ENCODE measurements at places on chromosomes 12 and 14.

DNA sequence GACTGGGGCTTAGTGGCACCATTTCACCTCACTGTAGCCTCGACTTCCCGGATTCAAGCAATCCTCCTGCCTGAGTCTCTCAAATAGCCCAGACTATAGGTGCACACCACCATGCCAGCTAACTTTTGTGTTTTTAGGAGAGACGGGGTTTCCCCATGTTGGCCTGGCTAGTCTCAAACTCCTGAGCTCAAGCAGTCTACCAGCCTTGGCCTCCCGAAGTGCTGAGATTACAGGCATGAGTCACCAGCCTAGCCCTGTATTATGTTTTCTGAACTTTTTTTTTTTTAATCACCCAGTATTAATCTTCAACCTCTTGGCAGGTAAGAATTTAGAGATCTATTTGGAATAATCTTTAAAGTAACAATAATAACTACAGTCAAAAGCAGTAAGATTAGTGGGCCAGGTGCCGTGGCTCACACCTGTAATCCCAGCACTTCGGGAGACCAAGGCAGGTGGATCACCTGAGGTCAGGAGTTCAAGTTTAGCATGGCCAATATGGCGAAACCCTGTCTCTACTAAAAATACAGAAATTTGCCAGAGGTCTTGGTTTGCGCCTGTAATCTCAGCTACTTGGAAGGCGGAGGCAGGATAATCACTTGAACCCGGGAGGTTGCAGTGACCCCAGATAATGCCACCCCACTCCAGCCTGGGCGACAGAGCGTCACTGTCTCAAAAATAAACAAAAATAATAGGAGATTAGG, 8.6 kb downstream of the NANOG start:
- DNase-seq = no peak

DNA sequence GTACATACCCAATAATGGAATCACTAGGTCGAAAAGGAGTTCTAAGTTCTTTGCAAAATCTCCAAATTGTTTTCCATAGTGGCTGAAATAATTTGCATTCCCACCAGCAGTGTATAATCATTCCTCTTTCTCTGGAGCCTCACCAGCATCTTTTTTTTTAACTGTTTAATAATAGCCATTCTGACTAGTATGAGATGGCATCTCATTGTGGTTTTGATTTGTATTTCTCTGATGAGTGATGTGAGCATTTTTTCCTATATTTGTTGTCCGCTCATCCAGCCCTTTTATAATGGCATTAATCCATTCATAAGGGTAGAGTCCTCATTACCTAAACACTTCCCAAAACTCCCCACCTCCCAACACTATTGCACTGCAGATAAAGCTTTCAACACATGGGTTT, 278.3 kb downstream of the SEC23A start:
- no peak for DNase-seq

GRCh38 chr12:97977870-97978405, 515.3 kb downstream of the RMST start:
- DNase-seq = no peak

DNA sequence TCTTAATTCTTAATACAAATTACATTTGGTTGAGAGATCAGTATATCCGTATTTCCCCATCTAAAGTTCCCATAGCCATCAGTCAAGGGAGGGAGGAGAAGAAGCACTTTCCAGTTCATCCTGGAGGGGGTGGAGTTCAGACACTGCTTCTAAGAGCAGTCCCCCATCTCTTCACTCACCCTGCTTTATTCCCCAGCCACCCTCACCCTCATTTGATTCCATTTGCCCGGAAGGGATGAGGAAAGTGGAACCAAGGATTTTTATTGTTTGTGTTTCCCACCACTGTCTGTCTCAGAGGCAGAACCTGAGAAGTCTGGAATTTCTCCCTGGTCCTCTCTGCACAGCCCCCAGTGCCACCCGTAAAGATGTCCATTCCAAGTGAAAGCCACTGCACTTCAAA, 134.2 kb upstream of the HIF1A start:
- DNase-seq = no peak

DNA sequence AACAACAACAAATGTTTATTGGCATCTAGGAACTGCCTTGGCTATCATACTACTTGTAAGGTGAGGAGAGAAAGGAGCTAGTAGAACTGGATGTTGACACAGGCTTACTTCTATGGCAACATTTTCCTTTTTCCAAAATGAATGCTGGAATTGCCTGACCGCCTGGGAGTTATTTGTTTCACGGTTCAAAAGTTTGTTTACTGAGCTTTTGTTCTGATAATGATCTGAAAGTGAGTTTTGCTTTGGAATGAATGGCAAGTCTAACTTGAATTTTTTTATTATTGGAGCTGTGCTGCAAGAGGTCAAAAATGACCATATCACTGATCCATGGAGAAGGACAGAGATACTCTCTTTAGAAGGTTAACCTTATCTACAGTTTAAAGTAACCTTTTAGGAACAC, 183.5 kb upstream of the CAND1 start:
- no peak for DNase-seq

DNA sequence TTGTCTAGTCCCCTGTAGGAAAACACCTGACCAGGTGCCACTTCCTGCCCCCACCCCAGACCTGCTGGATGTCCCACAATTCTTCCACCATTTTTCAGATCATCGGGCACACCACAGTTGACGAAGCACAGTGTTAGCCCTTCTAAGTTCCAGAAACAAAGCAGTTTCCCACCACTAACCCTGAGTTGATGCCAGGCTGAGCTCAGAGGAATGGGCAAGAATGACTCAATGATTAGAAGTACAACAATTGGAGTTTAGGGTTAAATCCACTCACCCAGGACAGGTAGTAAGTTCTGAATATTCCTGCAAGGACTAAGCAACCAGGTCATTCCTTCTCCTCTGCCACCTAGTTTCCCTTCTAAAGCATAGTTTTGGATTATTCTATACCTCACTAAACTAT, 979.8 kb downstream of the BCL11B start:
- DNase-seq = no peak

GRCh38 chr12:76874491-76875190, 4.2 kb downstream of the CSRP2 start:
- no peak for DNase-seq

GRCh38 chr12:14605401-14605989, 37.8 kb upstream of the PLBD1 start:
- no peak for DNase-seq

DNA sequence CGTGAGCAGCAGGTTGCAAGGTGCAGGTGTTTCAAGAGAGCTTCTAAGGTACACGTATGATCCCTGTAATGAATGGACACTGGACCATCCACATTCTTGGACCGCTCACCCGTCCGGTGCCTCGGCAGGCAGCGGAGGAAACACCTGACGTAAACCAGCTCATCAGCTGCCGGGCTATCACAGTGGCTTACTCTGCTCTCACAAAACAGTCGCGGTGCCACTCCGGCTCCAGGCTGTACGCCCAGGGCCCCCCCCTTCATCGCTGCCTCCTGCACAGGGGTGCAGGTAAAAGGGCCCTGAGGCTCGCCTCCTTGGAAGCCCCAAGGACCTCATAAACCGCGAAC, 436 bp downstream of the VPS33A start:
- DNase-seq = no peak

DNA sequence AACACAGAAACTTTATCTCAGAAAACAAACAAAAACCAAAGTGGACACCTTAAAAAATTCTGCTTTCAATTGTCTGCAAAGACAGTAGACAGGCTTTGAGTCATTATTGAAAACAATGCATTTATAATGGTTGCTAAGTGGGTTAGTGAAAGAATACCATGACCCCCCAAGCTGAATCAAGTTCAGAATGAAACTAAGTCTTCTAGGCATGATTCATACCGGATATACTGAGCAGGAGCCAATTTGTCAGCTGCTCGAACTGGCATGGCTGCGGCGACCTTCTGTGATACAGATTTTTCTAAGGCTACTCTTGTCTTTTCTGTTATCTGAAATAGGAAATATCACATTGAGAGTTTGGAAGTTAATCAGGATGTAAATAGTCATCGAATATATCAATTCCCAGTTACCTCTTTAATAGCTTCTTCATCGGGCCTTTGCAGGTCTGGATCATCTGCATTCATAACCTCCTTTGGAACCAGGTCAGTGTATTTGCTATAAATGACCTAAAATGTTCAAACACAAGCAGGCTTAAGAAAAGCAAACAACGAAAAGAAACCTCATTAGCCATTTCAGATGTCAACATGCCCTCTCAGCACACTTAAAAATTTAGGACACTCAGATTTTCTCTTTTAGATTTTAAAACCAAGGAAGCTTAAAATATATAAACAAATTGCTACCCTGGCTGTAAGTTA, 22.3 kb downstream of the SNW1 start:
- DNase-seq = no peak

- DNase-seq = no peak
Observed at GRCh38 chr14:53757732-53758131, 198.9 kb downstream of the BMP4 start.

DNA sequence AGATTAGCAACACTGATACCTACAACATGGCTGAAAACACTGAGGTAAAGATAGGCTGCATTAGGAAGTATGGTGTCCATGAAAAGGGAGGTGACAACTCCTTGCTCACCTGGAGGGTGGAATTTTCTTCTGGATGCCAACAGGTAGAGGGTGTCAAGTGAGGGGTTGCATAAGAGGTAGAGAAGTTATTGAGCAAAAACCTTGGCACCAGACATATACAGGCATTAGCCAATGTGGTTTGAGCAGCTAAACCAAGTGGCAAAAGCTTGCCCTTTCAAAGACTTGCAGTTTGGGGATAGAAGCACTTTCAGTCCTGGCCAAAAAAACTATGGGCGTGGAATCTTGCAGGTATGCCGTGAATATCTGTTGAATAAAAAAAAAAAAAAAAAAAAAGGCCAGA, 3.8 kb downstream of the RITA1 start:
- no peak for DNase-seq

DNA sequence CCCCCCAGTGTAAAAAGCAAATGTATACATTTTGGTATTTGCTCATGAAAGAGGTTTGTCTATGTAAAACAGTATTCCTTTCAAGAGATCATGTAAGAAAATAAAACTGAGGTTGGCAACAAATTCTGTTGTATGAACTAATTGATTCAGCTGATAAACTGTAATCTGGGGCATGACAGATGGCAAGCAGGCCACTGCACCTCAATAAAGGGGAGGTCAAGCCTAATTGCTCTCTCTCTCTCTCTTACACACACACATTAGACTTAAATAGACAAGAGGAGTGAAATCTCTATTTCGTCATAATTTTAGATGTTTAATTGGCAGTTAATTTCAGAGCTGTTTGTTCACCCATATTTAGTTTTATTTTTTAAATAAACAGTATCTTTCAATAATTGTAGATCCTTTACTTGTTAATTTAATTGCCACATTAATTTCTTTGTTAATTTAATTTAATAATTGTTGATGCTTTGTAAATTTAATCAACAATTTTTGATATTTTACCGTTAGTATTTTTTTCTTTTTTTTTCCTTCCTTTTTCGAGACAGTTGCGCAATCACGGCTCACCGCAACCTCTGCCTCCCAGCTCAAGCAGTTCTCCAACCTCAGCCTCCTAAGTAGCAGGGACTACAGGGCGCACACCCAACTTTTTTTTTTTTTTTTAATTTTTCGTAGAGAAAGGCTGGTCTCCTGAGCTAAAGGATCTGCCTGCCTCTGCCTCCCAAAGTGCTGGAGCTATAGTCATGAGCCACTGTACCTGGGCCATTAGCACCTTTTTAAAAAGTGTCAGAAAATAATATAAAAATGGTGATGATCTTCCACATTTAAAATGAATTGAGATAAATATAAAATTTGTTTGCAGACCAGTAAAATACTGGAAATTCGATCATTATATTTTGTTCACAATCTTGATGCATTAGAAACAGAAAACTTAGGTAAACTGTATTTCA, 577.7 kb downstream of the SLC16A7 start:
- no peak for DNase-seq

GRCh38 chr12:21502164-21502496, 541 bp downstream of the GOLT1B start:
- peak; percentile 26 for DNase-seq

- DNase-seq = no peak
Observed at GRCh38 chr14:96146131-96146771, 58.4 kb upstream of the BDKRB2 start.

GRCh38 chr12:56679883-56680575, 8.1 kb downstream of the PTGES3 start:
- DNase-seq = no peak

DNA sequence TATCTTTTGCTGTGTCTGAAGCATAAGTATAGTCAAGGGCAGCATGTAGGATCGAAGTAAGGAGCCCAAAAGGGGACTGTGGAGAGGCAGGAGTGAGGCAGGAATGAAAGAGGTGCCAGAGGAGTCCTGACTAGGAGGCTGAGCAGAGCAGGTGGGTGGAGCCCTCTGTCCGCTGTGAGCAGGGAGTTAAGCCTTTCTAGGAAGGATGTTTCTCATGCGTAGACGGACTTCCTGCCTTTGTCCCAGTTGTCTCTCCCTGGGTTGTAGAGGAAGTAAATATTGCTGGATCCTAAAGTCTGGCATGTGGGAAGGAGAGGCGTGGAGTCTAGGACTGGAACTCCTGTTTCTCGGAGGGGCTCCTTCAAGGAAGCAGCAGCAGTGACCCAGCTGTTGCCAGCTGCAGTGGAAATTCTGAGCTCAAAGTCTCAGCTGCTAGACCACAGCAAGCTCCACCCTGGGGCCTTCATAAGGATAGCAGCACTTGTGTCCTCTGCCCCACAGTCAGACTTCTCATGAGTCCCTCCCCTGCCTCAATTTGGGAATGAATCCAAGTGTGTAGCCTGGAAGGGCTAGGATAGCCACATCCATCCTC, 44.0 kb downstream of the RBMS2 start:
- no peak for DNase-seq

GRCh38 chr14:59294662-59294992, 106.2 kb downstream of the DAAM1 start:
- no peak for DNase-seq

DNA sequence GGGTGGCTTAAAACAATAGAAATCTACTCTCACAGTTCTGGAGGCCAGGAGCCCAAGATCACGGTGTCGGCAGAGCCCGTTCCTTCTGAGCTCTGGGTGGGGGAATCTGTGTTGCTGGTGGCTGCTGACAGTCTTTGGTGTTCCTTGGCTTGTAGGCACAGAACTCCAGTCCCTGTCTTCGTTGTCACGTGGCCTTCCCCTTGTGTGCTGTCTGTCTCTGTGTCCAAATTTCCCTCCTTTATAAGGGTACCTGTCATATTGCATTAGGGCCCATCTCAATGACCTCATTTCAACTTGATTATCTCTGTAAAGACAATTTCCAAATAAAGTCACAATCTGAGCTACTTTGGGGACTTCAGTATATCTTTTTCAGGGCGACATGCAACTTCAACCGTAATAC, 81.6 kb downstream of the CCDC92 start:
- no peak for DNase-seq

DNA sequence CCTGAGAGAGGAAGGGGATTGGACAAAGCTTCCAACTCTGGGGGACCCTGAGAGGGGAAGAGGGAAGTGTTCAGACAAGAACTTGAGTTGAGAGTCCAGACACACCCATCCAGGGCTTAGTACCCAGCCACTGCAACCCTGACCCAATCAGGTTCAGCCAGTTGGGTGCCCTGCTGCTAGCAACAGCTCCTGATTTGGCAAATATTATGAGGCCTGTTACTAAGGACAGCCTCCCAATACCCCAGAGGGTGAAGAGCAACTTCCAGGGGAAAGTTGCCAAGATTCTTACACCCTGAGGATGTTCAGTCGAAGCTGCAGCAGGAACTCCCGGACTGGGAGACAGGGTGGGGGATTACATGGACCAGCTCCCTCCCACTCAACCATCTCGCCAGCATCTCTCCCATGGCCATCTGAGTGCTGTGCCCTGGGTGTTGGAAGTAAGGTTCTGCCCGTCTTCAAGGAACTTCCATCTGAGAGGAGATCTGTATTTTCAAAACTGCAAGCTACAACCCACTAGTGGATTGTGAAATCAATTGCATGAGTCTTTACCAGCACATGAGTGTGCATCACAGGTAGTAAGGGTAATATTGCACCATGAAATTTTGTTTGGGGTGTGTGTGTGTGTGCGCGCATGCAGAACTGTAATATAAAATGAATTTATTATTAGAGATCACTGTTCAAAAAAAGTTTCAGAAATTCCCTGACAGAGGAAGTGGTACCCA, 11.5 kb upstream of the KRT78 start:
- no peak for DNase-seq

Measured in stimulated activated CD4-positive, alpha-beta T cell treated with anti-CD3 and anti-CD28 coated beads, Interleukin-15, amount 100 ng/mL, for 48 hours (primary cell).